ENCODE measurements at places on chromosomes 3 and 15. TPM values are rescaled to one million over a fixed set of nuclear protein-coding genes. Genes with fewer than 3 reads are reported as not detected.

Gene GCNT3
- total RNA-seq, result not detected

Gene CAPN3
- total RNA-seq, result 1.1 TPM

Gene ADAMTS17
- 5.1 TPM for total RNA-seq

Gene ROBO1
- 156 TPM for total RNA-seq

Gene CRABP1
- total RNA-seq, result 10.5 TPM

Gene FOXL2NB
- total RNA-seq, result 0.16 TPM

Gene SCAMP5
- 51.3 TPM for total RNA-seq

Gene SLC25A38
- 12.2 TPM for total RNA-seq

Gene CPLX3
- 1.6 TPM for total RNA-seq

Data from occipital lobe (tissue), 3 donors.